WTC11 (cell line): ENCODE measurements at places on chromosomes 12 and 14. TPM values are rescaled to one million over a fixed set of nuclear protein-coding genes. Genes with fewer than 3 reads are reported as not detected.

The FOXG1 gene
- 0.09 to 0.18 TPM (median 0.16 TPM) in 3 replicates for total RNA-seq

The IFNG-AS1 gene
- not detected in 3 replicates for total RNA-seq

The RIMBP2 gene
- total RNA-seq = 1.3 to 2.6 TPM (median 1.5 TPM) in 3 replicates

The KIAA0586 gene
- 20.5 to 23.5 TPM (median 22.2 TPM) in 3 replicates for total RNA-seq

The TAS2R9 gene
- not detected in 3 replicates for total RNA-seq

The TAS2R8 gene
- total RNA-seq = not detected in 3 replicates

The LIN7A gene
- total RNA-seq = 8.3 to 8.6 TPM (median 8.5 TPM) in 3 replicates

The COX8C gene
- not detected in 3 replicates for total RNA-seq

The GABARAPL1 gene
- 85.2 to 90.3 TPM (median 87.8 TPM) in 3 replicates for total RNA-seq

The TAS2R30 gene
- total RNA-seq = 1.2 to 1.7 TPM (median 1.4 TPM) in 3 replicates

The SLC25A47 gene
- total RNA-seq = not detected in 3 replicates

The SOCS2 gene
- total RNA-seq = 31.7 to 44.4 TPM (median 32.9 TPM) in 3 replicates

The SLC6A12 gene
- 0.39 to 0.79 TPM (median 0.76 TPM) in 3 replicates for total RNA-seq

The SOX5 gene
- total RNA-seq = 1.0 to 3.6 TPM (median 2.3 TPM) in 3 replicates

The SLC38A2 gene
- 295 to 381 TPM (median 309 TPM) in 3 replicates for total RNA-seq

The HHIPL1 gene
- 1.2 to 2.0 TPM (median 1.5 TPM) in 3 replicates for total RNA-seq

The PTGDR gene
- total RNA-seq = 0.09 to 0.24 TPM (median 0.11 TPM) in 3 replicates

The PTCSC3 gene
- total RNA-seq = not detected in 3 replicates

The BICDL1 gene
- 17.9 to 23.1 TPM (median 20.2 TPM) in 3 replicates for total RNA-seq

The FAM181A gene
- total RNA-seq = not detected in 3 replicates

The TAS2R10 gene
- not detected in 3 replicates for total RNA-seq

The RNFT2 gene
- total RNA-seq = 27.7 to 46.8 TPM (median 41.7 TPM) in 3 replicates

The TWF1 gene
- 28.4 to 33.1 TPM (median 29.0 TPM) in 3 replicates for total RNA-seq

The INHBC gene
- 0.09 to 0.20 TPM (median 0.16 TPM) in 3 replicates for total RNA-seq

The AQP6 gene
- total RNA-seq = 0.09 to 0.21 TPM (median 0.18 TPM) in 3 replicates

The CGRRF1 gene
- total RNA-seq = 13.0 to 17.5 TPM (median 15.1 TPM) in 3 replicates

The B4GALNT1 gene
- total RNA-seq = 0.46 to 1.2 TPM (median 1.2 TPM) in 3 replicates

The PTPN21 gene
- 7.5 to 9.4 TPM (median 9.1 TPM) in 3 replicates for total RNA-seq

The C12orf50 gene
- total RNA-seq = 0.07 TPM in 1 of 3 replicates, not detected in the others

The NAB2 gene
- 16.5 to 20.5 TPM (median 17.2 TPM) in 3 replicates for total RNA-seq

The CPNE8 gene
- 4.9 to 8.3 TPM (median 7.2 TPM) in 3 replicates for total RNA-seq

The MUCL1 gene
- not detected in 3 replicates for total RNA-seq

The ATL1 gene
- 3.4 to 3.7 TPM (median 3.5 TPM) in 3 replicates for total RNA-seq

The OR4L1 gene
- total RNA-seq = not detected in 3 replicates

The GRIP1 gene
- total RNA-seq = 16.7 to 29.0 TPM (median 22.5 TPM) in 3 replicates

The P2RX7 gene
- total RNA-seq = 0.21 to 0.55 TPM (median 0.55 TPM) in 3 replicates

The DPF3 gene
- 0.31 to 0.53 TPM (median 0.32 TPM) in 3 replicates for total RNA-seq

The CMTM5 gene
- 0.24 to 0.41 TPM (median 0.39 TPM) in 3 replicates for total RNA-seq

The PLD4 gene
- total RNA-seq = 0.07 to 0.21 TPM (median 0.11 TPM) in 3 replicates

The JPH4 gene
- total RNA-seq = 50.1 to 62.0 TPM (median 60.0 TPM) in 3 replicates
